Renal pelvis (tissue), 12 donors: ENCODE measurements at places on chromosomes 1 and 21. TPM values are rescaled to one million over a fixed set of nuclear protein-coding genes. Genes with fewer than 3 reads are reported as not detected.

TSPAN2 gene
- 45.1 TPM for polyA plus RNA-seq

- DNase-seq: no peak
These were observed 26.5 kb downstream of the NSUN4 start for GRCh38 chr1:46367072-46367471.

- DNase-seq: no peak
These were observed 84.0 kb upstream of the TLR5 start for GRCh38 chr1:223227031-223227430.

- no peak for DNase-seq
These were observed 335.0 kb upstream of the GREM2 start for GRCh38 chr1:240946926-240947325.

DNA sequence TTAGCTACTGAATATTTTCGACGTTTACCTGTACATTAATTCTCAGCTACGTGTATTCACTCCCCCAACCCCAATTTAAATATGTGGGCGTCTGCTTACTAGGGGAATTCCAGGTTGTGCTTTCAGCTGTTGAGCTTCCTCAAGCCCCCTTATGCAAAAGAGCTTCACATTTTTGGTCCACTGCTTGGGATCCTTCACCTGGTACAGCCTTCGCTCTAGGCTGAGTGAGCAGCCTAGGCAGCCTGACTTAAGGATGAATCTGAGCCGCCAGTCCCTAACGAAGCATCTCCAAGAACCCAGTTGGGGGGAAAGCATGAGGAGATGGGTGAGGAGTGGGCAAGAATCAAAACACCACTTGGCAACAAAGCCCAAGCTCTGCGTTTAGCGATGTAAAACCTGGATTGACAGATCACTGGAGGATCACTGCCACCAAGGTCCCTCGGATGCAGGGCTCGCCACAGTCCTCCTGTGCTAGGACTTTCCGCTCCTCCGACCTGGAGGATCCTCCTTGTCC, 674 bp downstream of the BCL10 start:
- DNase-seq: no peak

TTC24 gene
- polyA plus RNA-seq: 2.2 TPM

GFI1 gene
- polyA plus RNA-seq: 0.32 TPM

GRIK1 gene
- polyA plus RNA-seq: 1.7 TPM

- DNase-seq: no peak
These were observed 2.6 kb downstream of the MGST3 start for GRCh38 chr1:165633614-165634013.

RAB7B gene
- 3.6 TPM for polyA plus RNA-seq

- DNase-seq: no peak
These were observed 918 bp upstream of the RASAL2 start for GRCh38 chr1:178092878-178093493.

DNA sequence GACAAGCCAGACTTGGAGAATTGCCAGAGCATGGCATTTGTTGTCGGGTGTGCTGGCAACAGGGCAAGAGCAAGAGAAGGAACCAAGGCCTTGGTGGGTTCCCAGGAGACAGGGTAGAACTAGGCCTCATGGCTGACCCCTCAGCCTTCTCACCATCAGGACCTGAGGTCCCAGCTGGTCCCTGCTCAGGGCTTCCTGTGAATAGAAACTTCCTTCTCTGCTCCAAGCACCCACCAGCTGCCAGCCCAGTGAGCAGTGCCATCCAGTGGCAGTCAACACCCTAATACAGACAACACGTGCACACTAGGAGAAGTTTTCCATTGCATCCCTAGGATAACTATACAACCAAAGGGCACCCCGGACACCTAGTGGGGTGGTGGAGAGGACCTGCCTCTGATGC, 22.8 kb downstream of the S100A6 start:
- DNase-seq: no peak

GRCh38 chr1:77984629-77985028, 5.8 kb upstream of the FUBP1 start:
- no peak for DNase-seq

GRCh38 chr1:222229672-222230312, 318.1 kb downstream of the HHIPL2 start:
- DNase-seq: no peak

SLC25A33 gene
- 3.8 TPM for polyA plus RNA-seq

- DNase-seq: no peak
These were observed 4.5 kb downstream of the LDLRAD1 start for GRCh38 chr1:54013393-54014008.

DNA sequence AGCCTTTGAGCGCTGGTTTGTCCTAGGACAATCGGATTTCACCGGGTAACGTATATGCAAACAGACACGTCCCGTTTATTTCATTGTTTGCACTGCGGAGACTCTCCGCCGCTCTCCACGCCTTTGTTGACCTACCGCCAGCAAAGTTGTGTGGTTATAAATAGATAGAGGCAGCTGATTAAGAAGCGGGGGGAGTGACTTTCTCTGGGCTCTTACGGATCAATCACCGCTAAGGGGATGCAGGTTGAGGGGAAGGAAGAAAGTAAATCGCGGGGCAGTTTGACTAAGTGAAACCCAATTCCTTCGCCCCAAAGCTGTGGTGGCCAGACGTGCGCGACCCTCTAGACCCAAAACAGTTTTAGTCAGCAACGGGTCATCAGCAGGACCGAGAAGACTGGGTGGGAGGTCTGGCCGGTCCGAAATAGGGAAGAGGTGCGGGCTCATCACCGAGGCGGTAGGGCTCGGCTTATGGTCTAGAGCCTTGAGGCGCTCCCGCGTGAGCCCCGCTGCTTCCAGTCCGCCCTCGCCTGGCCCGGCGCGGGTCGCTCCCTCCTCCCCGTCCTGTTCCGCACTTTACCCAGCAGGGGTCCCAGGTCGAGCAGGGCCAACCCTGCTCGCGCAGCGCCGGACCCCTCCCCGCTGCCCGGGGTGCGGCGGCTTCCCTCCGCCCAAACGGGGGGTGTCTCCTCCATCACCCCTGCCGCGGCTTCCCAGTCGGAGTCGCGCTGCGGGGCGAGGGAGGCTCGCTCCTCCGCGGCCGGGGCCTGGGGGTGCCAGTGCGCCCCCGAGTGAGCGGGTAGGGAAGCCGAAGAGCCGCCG, 120.8 kb upstream of the RRP15 start:
- DNase-seq: no peak

GRCh38 chr1:184851822-184852746, 97.4 kb upstream of the EDEM3 start:
- no peak for DNase-seq

- DNase-seq: no peak
These were observed 62.2 kb downstream of the ZZZ3 start for GRCh38 chr1:77620273-77620672.

DNA sequence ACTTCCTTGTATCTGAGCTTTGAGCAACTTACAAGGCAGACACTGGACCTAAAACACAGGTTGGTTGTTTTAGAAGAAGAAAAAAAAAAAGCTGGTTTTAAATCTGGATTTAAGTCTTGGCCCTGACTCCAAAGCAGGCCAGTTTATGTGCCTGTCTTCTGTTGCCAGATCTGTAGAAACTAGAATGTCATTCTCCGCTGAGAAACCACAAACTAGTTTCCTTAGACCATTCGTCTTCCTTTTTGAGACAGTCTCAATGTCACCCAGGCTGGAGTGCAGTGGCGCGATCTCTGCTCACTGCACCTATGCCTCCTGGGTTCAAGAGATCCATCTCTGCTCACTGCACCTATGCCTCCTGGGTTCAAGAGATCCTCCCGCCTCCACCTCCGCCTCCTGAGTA, 33.9 kb downstream of the APP start:
- DNase-seq: no peak

GRCh38 chr1:183806675-183807074, 1.8 kb downstream of the RGL1 start:
- DNase-seq: no peak

DNA sequence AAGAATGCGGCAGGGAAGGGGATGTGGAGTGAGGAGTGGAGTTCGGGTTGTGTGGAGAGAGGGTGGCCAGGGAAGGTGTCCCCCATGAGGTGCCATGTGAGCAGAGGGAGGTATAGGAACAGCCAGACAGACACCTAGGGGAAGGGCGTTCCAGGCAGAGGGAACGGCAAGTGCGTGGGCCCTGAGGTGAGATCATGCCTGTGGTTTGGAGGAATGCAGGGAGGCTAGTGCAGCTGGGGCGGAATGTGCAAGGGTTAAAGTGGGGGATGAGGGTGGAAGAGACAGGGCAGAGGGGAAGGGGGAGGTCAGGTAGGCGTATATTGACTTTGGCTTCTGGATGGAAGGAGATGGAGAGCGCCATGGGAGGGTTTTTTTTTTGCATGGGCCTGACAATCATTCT, 31.6 kb upstream of the PADI6 start:
- DNase-seq: no peak

RNF19B gene
- 17.7 TPM for polyA plus RNA-seq

GRCh38 chr1:4044967-4045366, 144.9 kb upstream of the C1orf174 start:
- no peak for DNase-seq

DNA sequence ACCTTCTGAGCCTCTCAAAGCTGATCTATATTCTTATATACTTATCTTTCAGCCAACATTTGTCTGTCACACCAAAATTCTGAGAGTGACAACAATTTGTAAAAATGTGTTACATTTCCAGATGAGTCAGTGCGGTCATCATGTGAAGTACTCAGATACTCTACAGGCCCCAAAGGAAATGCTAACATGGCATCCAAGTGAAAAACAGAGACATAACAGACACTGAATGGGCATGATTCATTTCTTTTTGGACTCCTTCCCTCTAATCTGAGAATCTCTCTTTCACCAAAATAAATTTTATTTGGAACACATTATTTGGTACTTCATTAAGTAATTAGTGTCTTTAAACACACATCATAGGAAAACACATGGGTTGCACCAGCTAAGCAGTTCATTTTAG, 96.6 kb downstream of the SLC44A5 start:
- DNase-seq: no peak

C4BPB gene
- 0.53 TPM for polyA plus RNA-seq

DNA sequence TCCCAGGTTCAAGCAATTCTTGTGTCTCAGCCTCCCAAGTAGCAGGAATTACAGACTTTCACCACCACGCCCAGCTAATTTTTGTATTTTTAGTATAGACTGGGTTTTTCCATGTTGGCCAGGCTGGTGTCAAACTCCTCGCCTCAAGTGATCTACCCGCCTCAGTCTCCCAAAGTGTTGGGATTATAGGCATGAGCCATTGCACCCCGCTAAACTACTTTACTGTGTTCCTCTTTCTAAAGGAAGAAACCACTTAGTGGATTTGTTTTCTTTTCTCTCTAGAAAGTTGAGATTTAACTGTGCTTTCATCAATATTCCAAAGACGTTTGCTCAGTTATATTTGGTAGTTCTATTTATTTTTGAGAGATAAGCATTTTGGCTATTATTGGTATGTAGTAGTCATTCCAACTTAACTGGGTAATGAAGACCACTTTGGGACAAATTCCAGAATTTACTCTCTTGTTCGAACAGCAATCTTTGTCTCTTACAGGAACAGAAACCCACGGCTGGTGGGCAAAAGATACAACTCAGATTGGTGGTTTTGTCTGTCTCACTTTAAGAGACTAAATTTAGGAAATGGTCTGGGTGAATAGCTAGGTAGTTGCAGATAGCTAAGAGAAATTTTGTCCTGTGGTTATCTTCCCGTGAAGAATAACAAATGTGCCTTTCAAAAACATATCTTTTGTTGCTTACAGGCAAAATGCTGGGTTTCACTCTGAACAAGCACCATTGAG, 103.5 kb upstream of the CD55 start:
- DNase-seq: no peak

DNA sequence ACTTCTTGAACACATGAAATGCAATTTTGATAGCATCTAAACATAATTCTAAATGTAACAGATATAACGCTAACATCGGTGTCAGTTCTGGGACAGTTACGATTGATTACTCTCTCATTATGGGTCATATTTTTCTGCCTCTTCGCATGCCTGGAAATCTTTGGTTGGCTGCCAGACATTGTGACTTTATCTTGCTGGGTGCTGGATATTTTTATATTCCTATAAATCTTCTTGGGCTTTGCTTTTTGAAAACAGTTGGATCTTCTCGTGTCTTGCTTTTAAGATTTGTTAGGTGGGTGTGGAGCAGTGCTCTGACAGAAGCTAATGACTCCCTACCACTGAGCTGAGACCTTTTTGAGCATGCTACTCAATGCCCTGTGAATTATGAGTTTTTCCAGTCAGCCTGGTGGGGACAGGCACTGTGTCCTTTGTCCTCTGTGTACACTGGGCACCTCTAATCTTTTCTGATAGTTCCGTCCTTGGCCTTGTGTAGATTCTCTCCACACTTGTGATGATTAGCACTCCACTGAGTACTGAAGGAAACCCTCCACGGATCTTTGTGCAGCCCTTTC, 28.0 kb upstream of the EDARADD start:
- DNase-seq: no peak

DNA sequence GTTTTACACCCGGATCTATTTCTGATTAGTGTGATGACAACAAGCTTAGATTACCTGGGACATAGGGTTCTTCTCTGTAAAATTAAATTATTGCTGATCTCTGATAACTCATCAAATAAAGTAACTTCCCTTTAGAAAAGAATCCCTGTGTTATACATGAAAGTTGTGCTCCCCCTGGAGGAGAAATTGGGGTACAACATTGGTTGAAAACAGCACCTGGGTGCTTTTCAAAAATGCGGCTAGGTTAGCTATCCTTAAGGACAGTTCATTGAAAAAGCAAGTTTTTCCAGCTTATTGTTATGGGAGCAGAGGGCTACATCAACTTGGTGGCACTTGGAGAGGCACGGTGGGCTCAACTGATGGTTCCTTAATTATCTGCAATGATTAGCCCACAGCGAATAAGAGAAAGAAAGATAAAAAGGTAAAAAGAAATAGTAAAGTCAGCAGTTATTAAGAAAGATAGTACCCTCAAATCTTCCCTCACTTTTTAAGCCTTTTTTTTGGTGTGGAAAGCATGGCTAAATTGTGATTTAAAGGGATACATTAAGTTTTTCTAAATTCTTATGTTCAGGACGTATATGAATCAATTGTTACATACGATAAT, 97.8 kb downstream of the FMN2 start:
- peak; percentile 24 for DNase-seq

- DNase-seq: no peak
These were observed 62.0 kb downstream of the SLC44A5 start for GRCh38 chr1:75548721-75549480.

DNA sequence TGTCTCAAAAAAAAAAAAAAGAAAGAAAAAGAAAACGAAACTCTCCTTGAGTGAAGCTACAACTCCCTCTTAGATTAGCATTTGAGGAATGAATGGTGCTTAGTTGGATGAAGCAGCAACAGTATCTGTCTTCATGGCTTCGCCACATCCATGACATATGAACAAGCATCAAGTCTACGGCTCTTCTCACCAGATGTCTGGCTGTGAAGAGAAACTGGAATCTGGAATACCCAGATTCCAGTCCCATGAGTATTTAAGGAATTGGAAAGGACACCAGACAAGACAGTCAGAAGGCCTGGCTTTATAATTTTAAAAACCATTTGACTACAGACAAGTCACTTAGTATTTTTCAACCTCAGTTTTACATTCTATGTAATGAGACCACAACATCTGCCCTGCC, 38.0 kb upstream of the TADA1 start:
- DNase-seq: no peak

RPE65 gene
- polyA plus RNA-seq: 0.09 TPM

LENEP gene
- polyA plus RNA-seq: 0.36 TPM

REN gene
- 71.9 TPM for polyA plus RNA-seq

- no peak for DNase-seq
These were observed 30.7 kb upstream of the AGPAT3 start for GRCh38 chr21:43834146-43834905.

GRCh38 chr1:45001011-45001481, 10.1 kb downstream of the HECTD3 start:
- DNase-seq: no peak

GRCh38 chr1:108072212-108072611, 107.2 kb upstream of the VAV3 start:
- no peak for DNase-seq

KMO gene
- 18.2 TPM for polyA plus RNA-seq

- no peak for DNase-seq
These were observed 3.7 kb downstream of the ARHGEF16 start for GRCh38 chr1:3457910-3458883.
